Urinary bladder (tissue), 4 donors: ENCODE measurements at places on chromosomes 16 and 17.

DNA sequence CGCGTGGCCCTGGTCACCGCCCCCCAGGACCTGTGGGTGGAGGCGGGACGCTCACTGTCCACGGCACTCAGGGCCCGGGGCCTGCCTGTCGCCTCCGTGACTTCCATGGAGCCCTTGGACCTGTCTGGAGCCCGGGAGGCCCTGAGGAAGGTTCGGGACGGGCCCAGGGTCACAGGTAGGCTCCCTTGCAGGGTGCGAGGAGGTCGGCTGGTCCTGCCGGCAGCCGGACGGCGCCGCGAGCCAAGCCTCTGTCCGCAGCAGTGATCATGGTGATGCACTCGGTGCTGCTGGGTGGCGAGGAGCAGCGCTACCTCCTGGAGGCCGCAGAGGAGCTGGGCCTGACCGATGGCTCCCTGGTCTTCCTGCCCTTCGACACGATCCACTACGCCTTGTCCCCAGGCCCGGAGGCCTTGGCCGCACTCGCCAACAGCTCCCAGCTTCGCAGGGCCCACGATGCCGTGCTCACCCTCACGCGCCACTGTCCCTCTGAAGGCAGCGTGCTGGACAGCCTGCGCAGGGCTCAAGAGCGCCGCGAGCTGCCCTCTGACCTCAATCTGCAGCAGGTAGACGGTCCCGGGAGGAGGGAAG, 1.3 kb downstream of the GUCY2D start:
- no peak for DNase-seq

- peak; percentile 71 for DNase-seq
Measured at GRCh38 chr17:66715745-66716156, 119.2 kb upstream of the CACNG5 start.

DNA sequence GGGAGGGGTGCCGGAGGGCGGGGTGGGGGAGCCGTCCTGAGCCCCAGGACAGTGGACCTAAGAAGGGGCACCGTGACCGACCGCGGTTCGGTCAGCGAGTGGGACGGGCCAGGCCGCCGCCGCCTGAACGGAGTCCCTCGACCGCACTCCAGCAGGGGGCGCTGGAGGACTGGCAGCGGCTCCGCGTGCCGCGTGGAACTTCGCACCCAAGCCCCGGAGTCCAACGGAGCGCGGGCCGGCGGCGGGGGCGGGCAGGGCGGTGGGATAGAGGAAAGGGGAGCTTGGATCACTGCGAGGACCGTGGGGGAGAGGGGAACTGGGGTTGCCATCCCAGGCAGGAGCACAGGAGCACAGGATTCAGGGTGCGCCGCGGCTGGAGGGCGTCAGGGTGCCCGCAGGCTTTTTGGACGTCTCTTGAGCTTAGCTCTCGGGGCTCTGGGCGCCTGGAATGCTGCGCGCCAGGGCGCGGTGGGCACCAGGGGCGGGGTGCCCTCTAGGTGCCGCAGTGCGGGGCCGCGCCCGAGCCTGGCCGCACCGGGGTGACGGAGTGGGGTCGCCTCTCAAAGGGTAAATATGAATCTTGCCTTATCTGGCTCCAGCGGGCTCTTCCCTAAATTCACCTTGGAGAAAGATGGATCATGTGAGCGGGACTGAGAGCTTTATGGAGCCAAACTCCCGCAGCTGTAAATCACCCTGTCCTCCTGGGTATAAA, 379 bp upstream of the OTOP2 start:
- DNase-seq, result no peak

DNA sequence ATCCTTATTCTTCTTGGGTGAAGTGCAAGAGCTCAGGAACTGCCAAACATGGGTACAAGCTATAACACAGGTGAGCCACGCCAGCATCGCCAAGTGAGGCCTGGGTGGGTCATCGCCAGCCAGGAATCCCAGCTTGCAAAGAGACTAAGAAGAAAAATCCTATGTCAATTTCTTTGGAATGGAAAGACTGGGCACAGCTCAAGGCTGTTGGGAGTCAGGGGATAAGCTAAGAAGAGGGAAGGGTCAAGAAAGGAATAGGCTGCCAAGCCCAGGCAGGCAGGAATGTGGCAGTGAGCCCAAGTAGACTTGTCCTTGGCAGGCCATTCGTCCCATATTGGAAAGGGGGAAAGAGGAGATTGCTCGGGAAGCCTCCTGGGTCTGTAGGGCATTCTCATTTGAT, 191.4 kb upstream of the CDH5 start:
- DNase-seq, result no peak

GRCh38 chr17:57943140-57943539, 12.1 kb downstream of the CUEDC1 start:
- DNase-seq, result no peak

DNA sequence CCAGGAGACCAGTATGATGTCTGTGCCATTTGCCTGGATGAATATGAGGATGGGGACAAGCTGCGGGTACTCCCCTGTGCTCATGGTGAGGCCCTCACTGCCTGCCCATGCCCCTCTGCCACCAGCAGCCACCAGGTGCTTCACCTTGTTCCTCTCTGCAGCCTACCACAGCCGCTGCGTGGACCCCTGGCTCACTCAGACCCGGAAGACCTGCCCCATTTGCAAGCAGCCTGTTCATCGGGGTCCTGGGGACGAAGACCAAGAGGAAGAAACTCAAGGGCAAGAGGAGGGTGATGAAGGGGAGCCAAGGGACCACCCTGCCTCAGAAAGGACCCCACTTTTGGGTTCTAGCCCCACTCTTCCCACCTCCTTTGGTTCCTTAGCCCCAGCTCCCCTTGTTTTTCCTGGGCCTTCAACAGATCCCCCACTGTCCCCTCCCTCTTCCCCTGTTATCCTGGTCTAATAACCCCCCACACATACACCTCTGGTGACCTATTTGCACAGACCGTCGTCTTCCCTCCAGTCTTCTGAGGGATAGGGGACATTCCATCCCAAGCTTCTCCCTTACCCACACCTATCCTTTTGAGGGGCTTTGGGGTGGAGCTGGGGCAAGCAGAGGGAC, 3.7 kb downstream of the PFN1 start:
- DNase-seq, result no peak
